ENCODE measurements at places on chromosomes 1 and 21. TPM values are rescaled to one million over a fixed set of nuclear protein-coding genes. Genes with fewer than 3 reads are reported as not detected.

The GCSAML gene
- total RNA-seq, result not detected

- no peak for DNase-seq
These were observed 13.9 kb upstream of the BTG2 start for GRCh38 chr1:203291201-203292096.

DNA sequence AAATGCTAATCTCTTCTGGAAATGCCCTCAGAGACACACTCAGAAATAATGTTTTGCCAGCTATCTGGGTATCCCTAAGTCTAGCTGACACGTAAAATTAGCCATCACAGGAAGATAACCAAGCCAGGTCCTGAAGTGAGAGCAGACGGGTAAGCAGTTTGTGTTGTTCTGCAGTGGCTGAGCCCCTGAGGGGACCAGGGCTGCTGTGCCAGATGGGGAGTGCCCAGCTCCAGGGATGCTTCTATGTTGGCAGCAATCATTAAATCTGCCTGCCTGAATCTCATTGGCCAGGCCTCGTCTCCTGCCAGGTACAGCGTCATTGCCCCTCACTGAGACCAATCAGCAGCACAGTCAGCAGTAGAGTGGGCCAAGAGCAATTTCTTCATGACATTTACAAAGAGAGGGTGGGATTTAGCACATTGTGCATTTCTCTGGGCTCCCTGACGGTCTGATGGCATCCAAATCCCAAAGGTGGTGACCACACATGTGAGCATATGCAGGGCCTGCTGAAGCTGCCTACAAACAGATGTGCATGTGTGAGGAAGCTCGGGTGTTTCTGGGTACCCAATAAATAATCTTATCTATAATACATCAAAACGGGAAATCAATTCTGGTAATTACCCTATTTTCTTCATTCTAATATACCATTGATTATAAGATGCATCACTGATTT lies 58.7 kb upstream of the LRRN2 start:
- no peak for DNase-seq

DNA sequence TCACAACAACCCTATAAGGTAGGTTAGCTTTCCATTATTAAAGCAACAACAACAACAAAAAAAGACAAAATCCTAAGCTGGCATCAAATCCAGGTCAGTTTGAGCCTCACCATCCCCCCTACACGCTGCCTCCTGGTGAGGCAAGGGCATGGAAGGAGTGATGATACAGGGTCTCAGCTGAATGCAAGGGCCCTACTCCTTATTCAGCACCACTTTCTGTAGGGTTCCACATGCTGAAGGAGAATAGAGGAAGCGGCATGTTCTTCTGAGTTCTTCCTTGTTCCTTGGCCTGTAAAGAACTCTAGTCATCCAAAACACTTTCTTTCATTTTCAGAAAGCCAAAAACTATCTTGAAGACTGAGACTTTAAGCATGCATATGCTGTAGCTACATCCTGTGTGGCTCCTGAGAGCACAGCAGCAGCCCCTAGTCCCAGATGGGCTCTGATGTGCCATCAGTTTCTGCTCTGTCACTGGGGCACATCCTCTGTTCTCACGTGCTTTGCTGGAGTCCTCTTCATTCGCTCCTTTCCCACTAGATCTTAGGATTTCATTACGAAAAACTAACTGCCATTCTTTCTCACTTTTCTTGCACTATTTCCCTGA lies 6.2 kb downstream of the ILDR2 start:
- no peak for DNase-seq

DNA sequence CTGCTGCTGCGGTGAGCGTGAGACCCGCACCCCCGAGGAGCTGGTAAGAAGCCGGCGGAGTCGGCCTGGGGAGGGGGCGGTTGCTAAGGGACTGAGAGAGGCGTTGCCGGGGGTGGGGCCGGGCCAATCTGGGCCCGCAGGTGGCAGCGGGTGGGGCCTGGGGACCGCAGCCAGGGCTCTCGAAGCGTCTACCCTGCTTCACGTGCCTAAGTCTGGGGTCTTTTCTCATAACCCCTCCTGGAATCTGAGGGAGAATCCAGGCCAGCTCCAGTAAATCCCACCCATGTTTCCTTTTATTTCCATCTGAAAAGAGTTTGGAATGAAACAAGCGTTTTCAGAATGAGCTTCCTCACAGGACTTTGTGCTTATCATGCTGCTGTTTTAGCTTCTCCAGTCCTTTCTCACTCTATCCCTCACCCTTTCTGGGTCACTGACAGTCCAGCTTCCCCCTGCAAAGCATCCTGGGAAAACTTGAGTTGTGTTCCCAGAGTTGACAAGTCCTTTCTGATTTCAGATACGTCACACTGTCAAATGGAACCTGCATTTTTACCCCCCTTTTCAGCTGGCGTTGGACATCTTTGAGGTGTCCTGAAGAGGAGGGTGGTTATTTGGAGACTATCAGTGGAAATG lies 431 bp downstream of the CLCN6 start:
- DNase-seq, result no peak

- DNase-seq, result no peak
These were observed 117.7 kb upstream of the DSCAM start for GRCh38 chr21:40964691-40965090.

The SPRR2F gene
- total RNA-seq, result not detected

GRCh38 chr1:51642739-51643142 lies 25.8 kb downstream of the OSBPL9 start:
- DNase-seq, result no peak

GRCh38 chr1:42266253-42267135 lies 68.5 kb downstream of the FOXJ3 start:
- peak; percentile 12 for DNase-seq

GRCh38 chr1:200290010-200290685 lies 119.7 kb downstream of the ZNF281 start:
- DNase-seq, result no peak

DNA sequence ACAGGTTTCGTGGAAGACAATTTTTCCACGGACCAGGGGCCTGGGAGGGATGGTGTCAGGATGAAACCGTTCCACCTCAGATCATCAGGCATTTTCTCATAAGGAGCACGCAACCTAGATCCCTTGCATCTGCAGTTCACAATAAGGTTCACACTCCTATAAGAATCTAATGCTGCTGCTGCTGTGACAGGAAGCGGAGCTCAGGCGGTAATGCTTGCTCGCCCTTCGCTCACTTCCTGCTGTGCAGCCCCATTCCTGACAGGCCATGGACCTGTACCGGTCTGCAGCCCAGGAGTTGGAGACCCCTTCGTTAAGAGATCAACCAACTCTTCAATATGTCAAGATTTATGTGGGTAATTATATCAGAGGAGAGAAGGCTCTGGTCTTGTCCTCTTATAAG lies 3.3 kb upstream of the DHX9 start:
- DNase-seq, result no peak

GRCh38 chr1:43422995-43423671 lies 30.6 kb downstream of the HYI start:
- DNase-seq, result no peak

The UCHL5 gene
- 42.2 TPM for total RNA-seq

DNA sequence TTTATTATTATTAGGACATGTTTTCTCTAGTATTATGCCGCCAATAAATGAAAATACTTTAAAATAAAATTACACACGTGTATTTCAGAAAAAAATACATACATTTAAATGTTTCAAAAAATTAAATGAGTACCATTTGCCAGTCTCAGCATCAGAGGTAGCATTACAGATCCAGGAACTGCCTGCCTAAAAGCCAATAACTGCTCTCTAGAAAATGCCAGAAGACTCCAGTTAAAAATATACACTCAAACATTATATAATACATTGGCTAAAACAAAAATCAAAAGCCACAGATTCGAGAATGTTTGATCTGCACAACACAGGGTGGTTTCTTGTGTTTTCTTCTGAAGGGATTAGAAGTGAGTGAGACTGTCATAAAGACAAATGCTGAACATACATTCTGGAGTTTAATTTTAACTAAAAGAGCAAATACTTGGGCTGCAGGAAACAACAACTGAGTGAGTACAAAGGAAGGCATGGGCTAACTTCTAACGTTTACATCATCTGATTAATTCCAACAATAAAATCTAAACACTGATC lies 105.5 kb downstream of the RERE start:
- DNase-seq, result peak; percentile 14

The RSPO1 gene
- total RNA-seq, result not detected

DNA sequence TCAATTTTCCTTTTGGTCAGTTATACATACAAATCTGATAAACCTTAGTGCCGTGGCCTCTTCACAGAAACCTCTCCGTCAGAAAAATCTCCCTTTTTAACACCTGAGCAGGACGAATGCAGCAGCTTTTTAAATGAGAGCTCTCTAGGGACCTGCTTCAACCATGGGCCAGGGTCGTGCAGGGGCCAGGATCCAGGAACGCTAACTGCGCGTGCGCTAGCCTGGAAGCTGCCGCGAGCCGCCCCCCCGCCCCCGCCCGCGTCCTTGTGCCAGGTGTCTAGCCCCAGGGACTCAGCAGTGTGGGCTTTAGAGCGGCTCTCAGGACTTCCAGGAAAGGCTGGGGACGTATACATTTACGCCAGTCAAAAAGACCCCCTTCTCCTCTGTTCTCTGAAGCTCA lies 136.8 kb upstream of the FMN2 start:
- no peak for DNase-seq

DNA sequence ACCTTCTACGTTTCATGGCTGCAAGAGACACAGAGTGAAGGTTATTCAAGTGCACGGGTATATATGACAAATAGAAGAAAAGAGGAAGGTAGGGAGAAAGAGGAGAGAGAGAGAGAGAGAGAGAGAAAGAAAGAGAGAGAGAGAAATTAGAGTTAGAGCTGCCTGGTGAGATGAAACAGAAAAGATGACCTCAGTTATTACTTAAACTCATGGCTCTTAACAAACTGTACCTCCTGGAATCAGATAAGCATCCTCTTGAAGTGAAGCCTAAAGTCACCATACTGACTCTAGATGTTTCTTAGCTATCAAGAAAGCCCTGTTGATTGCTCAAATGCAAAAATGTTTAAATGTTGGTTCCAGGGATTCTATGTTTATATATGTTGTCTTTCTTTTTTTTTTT lies 597.7 kb upstream of the ZP4 start:
- no peak for DNase-seq

GRCh38 chr1:11880911-11881748 lies 22.4 kb upstream of the NPPB start:
- peak; percentile 32 for DNase-seq

- DNase-seq, result no peak
These were observed 36.1 kb downstream of the ELAPOR1 start for GRCh38 chr1:109149874-109150601.

The NR1I3 gene
- total RNA-seq, result not detected

- DNase-seq, result no peak
These were observed 490.4 kb upstream of the C1orf87 start for GRCh38 chr1:60563777-60564535.

DNA sequence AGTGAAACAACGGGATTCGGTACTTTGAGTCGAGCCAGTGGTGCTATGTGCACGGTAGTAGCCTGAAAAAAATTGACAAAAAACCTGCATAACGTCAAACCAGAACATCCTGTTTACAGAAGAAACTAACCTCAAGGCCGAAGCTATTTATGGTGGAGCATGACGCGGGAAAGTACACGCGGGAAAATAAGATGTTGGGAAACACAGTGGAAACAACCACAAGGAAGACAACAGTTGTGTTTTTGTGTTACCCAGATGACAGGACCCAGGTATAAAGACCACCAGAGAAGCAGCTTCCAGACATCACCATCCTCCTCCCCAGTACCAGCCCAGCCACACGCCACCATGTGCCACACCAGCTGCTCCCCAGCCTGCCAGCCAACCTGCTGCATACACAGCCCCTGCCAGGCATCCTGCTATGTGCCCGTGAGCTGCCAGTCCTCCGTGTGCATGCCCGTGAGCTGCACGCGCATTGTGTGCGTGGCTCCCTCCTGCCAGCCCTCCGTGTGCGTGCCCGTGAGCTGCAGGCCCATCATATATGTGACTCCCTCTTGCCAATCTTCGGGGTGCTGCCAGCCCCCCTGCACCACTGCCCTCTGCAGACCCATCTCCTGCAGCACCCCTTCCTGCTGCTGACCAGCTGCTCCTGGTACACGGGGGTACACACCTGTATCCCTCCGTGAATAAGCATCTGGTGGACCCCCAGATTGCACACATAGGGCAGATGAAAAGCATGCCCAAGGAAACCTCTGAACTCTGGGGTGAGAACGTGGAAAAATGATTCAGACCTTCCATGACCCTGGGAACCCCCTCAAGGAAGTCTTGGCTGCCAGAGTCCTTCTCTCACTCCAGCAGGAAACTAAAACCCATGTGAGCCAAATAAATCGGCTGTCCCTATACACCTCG lies at the start of gene KRTAP12-3:
TSS of gene KRTAP12-3 (plus strand) at position 298 of the 906 bp plus-strand sequence. CDS start at position 346, 48 bp downstream.
- DNase-seq, result no peak

DNA sequence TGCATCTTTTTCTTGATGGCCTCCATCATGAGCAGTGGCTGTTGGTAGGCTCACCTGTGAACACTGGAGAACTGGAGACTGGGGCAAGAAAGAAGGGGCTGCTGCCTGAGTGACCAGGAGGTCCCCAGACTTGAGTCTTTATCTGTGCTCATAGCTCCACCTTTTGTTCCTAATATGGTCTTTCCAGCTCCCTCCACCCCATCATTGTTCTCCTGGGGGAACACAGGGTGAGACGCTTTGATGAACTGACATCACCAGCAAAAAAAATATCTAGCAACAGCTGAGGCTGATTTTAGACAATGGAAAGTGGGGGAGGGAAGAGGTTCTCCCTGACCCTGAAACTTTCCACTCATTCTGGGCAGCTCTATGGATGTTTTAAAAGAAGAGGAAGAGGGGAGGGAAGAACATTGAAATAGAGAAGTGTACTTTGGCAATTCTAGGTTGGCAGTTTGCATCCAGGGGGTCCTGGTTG lies at the start of gene TPM3:
TSS of gene TPM3 (minus strand) at position 111 of the 472 bp plus-strand sequence. CDS start at position 29, 82 bp downstream.
- peak; percentile 53 for DNase-seq

DNA sequence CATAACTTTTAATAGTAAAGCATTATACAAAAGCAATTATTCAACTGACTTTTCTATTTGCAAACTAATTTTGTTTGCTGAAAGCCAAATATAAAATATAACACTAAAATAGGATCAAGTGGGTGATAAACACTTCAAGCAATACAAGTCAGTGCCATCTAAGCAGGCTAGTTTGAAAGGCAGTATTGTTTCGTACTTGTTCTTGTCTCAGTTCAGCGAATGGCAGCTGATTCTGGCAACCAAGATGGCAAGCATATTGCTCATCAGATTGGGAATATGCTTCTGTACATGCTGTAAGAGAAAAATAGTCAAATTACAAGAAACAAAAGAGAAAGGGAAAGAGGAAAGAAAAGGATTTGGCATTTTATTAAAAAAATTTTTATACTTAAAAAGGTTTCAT lies 7.5 kb downstream of the TMEM59 start:
- DNase-seq, result no peak

The IGSF3 gene
- 22.7 TPM for total RNA-seq

- DNase-seq, result peak; percentile 62
These were observed 65.2 kb upstream of the DIP2A start for GRCh38 chr21:46393451-46393940.

The NGF gene
- not detected for total RNA-seq

GRCh38 chr1:151510020-151510405 lies 1.2 kb upstream of the CGN start:
- DNase-seq, result no peak

The GRHL3 gene
- total RNA-seq, result not detected

Measured in SJCRH30 (cell line).